Activated CD8-positive, alpha-beta memory T cell treated with anti-CD3 and anti-CD28 coated beads for 1 hour (primary cell): ENCODE measurements at places on chromosomes 11 and 22.

DNA sequence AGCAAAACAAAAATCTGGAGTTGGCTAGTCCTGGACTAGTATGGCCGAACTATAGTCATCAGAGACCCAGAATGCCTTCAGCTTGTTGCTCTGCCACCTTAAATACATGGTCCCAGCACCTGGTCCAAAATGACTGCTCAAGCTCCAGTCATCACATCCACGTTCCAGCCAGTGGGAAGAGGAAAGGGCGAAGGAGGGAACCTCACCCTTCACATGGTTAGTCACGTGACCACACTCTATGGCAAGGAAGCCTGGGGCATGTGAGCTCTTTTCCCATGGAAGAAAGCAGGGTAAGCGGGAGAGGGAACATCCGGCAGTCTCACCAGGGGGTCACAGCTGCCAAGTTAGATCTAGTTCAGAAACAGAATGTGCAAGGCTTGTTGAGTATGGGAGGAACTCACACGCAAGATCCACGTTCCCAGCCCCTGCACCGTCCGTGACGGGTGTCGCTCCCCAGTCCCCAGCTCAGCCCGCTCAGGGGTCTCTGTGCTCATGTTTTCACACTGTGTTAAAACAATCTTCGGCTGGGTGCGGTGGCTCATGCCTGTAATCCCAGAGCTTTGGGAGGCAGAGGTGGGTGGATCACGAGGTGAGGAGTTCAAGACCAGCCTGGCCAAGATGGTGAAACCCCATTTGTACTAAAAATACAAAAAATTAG is 1.9 kb upstream of the ANO9 start:
- no peak for DNase-seq

- no peak for DNase-seq
Measured at GRCh38 chr11:134585666-134586610, 173.9 kb upstream of the B3GAT1 start.

GRCh38 chr11:15229069-15229468 is 114.3 kb downstream of the INSC start:
- no peak for DNase-seq

GRCh38 chr22:49147171-49147570 is 680.5 kb downstream of the BRD1 start:
- DNase-seq, result no peak

DNA sequence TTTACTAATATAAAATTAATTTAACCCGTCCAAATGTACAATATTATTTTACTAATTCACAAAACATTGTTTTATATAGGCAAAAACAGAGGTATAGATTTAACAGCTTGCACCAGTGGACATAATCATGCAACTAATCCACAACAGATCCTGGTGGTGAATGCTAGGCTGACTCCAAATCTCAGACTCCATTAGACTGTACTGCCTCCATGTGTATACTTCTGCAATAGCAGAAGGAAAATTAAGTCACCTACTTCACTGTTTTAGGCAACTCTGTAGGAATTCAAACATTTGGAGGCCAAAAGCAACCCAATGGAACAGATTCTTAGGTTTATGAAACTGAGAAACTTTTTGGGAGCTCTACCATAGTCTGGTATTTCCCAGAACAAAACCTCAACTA is 30.0 kb upstream of the RAB39A start:
- DNase-seq, result no peak

DNA sequence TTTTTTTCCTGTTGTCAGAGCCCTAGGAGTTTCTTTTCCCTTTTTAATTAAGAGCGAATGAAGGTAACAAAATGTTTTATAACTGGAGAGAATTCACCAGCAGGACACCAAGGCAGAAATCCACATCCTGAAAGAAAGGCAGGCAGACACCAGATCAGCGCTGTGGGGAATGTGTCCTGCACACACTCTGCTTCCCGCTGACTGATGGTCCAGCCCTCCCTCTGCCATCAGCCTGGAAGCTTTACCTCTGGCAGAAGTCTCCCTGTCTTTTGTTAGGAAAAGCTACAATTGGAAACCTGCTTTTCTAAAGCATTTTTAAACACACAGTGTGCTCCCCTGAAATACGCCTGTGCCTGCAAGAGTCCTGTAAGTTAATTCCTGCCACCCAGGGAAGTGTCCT is 638.5 kb downstream of the NTM start:
- no peak for DNase-seq

- DNase-seq, result no peak
Measured at GRCh38 chr22:49753961-49754695, 73.5 kb downstream of the BRD1 start.

DNA sequence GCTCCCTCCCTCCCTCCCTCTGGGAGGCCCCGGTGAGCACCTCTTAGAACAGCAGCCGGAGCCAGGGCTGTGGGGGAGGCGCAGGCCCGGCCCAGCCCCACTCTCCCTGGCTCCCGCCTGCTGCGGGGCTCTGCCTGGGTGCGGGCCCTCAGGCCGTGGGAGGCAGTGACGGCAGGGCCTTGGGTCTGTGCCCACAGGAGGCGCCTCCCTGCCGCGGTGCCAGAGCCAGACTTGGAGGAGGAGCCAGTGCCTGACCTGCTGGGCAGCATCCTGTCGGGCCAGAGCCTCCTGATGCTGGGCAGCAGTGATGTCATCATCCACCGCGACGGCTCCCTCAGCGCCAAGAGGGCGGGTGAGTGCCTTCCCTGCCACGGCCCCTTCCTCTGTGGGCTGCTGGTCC is 9.5 kb downstream of the IRF7 start:
- no peak for DNase-seq

DNA sequence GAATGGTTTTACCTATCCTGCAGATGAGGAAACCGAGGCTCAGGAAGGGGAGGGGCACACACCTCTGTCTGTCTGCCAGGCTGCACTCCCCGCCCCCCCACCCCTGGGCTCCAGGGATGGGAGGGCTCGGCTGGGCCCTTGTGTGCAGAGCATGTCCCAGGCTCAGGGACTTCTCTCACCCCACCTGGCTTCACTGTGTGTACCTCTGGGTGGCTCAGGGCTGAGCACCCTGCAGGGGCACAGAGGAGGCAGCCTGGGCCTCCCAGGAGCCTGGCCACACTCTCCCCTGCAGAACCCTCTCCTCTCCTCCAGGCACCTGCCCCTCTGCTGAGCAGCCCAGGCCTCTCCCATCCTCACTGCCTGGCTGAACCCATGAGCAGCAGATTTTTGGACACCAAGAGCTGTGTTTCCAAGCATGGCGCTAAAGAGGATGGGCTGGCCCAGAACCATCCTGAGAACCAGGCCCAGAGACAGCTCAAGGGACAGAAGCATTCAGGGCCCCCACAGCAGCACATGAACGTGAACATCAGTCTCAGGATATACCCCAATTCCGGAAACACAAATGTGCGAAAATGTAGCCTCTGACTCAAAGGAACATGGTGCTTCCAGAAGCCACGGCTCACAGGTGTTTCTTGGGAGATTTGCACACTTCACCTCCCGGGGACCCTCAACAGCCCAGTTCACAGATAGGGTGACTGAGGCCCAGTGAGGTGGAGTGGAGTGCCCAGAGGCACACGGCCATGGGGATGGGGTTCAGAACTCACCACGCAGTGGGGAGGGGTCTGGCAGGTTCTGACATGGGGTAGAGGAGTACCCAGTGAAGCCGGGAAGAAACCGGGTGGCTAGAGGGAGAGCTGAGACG is 10.5 kb downstream of the EMID1 start:
- no peak for DNase-seq

- DNase-seq, result no peak
Measured at GRCh38 chr11:60762851-60763691, 6.4 kb downstream of the MS4A15 start.

GRCh38 chr22:17339095-17339693 is 30.1 kb upstream of the CECR2 start:
- DNase-seq, result no peak

DNA sequence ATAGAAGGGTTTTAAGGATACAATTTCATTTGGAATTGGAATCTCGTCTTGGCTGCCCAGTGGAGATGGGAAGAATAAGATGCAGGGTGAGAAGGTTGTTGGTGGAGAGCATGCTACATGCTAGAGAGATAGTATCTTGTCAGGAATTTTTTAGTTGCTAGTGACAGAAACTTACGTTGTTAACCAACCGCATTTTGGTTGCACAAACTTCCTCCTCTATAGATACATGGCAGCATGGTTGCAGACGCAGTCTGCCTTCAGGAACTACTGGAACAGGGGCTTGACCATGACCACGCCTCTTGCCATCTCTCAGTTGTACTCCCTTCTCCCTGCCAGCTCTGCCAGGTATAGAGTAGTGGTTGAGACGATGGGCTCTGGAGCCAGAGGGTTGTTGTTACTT is 13.5 kb upstream of the CCDC90B start:
- no peak for DNase-seq

DNA sequence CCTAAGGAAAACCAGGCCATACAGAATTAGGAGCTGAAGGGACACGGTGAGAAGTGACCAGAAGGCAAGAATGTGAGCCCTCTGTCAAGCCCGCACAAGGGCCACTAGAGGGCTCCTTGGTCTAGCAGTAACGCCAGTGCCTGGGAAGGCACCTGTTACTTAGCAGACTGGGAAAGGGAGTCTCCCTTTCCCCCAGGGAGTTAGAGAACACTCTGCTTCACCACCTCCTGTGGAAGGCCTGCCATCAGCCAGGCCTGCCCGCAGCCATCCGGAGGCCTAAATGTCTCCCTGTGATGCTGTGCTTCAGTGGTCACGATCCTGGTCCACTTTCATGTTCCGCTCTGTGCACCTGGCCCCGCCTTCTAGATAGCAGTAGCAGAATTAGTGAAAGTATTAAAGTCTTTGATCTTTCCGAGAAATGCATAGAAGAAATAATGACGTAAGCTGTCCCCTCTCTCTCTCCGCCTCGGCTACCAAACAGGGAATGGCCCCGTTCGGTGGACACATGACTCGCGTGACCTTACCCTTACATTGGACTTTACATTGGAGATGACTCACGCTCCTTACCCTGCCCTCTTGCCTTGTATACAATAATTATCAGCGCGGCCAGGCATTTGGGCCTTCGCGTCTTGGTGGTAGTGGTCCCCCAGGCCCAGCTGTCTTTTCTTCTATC is 10.7 kb upstream of the GSTP1 start:
- no peak for DNase-seq
